ENCODE measurements at places on chromosomes 7 and 10. TPM values are rescaled to one million over a fixed set of nuclear protein-coding genes. Genes with fewer than 3 reads are reported as not detected.

- no peak overlapping the region for H3K27ac ChIP-seq
- no peaks in the 10 kb centered on the region for H3K36me3 ChIP-seq
- peaks cover 20% of the 10 kb centered on the region for H3K27me3 ChIP-seq
- H3K4me3 ChIP-seq, result no peak overlapping the region
- no peaks in the 10 kb centered on the region for H3K4me1 ChIP-seq
Observed at GRCh38 chr10:120392245-120392644, 64.8 kb upstream of the PLPP4 start.

GRCh38 chr10:91759581-91759986, 38.6 kb upstream of the TNKS2 start:
- peaks cover 17% of the 10 kb centered on the region for H3K27me3 ChIP-seq
- H3K36me3 ChIP-seq, result no peaks in the 10 kb centered on the region
- no peak for DNase-seq
- H3K4me3 ChIP-seq, result no peak overlapping the region
- H3K4me1 ChIP-seq, result no peaks in the 10 kb centered on the region

- no peak overlapping the region for H3K27ac ChIP-seq
- H3K36me3 ChIP-seq, result no peaks in the 10 kb centered on the region
- no peak for DNase-seq
- H3K4me1 ChIP-seq, result no peaks in the 10 kb centered on the region
- H3K27me3 ChIP-seq, result no peaks in the 10 kb centered on the region
Observed at GRCh38 chr7:128059143-128059988, 28.1 kb upstream of the LRRC4 start.

DNA sequence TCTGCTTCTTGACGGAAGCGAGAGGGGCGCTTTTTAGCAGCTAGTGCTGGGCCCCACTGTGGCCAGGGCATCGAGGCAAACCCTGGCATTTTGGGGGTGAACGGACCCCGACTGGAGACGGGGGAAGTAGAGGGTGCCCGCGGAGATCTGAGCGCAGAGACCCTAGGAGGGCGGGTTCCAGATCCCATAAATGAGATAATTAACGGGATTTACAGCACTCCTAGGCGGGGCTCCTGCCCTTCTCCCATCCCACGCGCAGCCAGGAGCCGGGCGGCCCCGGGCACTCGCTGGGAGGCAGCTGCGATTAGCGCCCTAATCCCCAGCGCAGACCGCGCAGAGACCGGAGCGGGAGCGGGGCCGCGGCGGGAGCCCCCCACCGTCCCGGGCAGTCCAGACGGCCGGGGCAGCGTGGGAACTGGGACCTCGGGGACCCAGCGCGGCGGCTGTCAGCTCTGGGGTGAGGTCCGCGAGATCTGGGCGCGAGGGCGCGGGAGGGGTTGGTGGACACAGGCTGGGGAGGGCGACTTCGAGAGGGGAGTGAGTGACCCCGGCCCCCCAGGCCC, 735 bp downstream of the JCAD start:
- peaks cover 21% of the 10 kb centered on the region for H3K4me1 ChIP-seq
- no peak for DNase-seq
- no peak overlapping the region for H3K27ac ChIP-seq
- H3K4me3 ChIP-seq, result peak overlapping the region; percentile 71

GRCh38 chr7:118777308-118777707, 552.8 kb downstream of the ANKRD7 start:
- DNase-seq, result no peak
- no peak overlapping the region for H3K4me3 ChIP-seq
- H3K4me1 ChIP-seq, result no peaks in the 10 kb centered on the region
- no peaks in the 10 kb centered on the region for H3K36me3 ChIP-seq

GRCh38 chr10:3750006-3750816, 34.8 kb downstream of the KLF6 start:
- no peak overlapping the region for H3K4me3 ChIP-seq
- peaks cover 7% of the 10 kb centered on the region for H3K4me1 ChIP-seq
- no peaks in the 10 kb centered on the region for H3K27me3 ChIP-seq
- DNase-seq, result no peak

DNA sequence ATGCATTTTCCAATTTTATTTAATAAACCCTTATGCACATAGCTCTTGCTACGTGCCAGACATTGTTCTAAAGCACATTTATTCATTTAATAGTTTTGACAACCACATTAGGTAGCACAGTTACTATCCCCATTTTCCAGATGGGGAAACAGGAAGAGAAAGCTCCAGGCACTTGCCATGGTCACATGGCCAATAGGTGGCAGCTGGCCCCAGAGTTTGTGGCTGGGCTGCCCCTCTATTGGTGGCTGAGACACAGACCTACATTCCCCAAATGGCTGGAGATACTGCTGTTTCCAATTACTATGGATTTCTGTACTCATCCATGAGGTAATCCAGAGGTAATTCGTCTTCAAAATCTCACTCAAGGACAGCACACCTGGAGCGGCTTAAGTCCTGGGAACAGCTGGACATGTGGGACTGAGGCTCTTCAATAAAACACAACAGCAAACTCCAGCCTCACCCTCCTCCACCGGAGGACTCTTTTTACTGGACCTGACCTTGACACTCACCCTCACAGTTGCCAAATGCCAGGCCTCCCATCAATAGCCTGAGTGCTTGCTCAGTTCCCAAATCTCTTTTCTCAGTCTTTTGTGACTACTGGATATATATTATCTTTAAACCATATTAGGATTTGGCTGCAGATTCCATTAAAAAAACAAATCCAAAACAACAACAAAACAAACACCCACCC, 106.1 kb downstream of the CLEC2L start:
- no peaks in the 10 kb centered on the region for H3K36me3 ChIP-seq
- no peaks in the 10 kb centered on the region for H3K27me3 ChIP-seq
- no peak overlapping the region for H3K27ac ChIP-seq
- no peaks in the 10 kb centered on the region for H3K4me1 ChIP-seq
- no peak for DNase-seq

DNA sequence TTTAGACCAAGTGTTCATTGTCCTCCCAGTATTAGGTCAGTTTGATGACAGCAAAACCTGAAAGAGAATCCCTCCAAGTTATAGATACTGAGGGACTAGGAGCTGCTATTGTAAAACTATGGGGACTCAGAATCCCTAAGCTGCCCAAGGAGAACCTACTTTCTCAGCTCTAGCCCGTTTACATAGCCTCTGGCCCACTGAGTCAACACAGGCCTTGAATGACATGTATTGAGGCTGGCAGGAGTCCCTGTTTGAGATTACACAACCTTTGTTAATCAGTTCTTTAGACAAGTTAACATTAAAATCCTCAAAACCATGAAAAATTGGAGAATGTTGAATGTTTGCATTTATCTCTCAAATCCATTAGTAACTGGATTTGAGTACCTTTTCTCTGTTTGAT, 1079.0 kb downstream of the KCNMA1 start:
- H3K27ac ChIP-seq, result no peak overlapping the region
- no peaks in the 10 kb centered on the region for H3K36me3 ChIP-seq
- no peak overlapping the region for H3K4me3 ChIP-seq
- H3K4me1 ChIP-seq, result no peaks in the 10 kb centered on the region

The TMEM106B gene
- total RNA-seq, result 76.7 TPM
